H4 (cell line): ENCODE measurements at places on chromosomes 4 and X. TPM values are rescaled to one million over a fixed set of nuclear protein-coding genes. Genes with fewer than 3 reads are reported as not detected.

The FAT4 gene
- total RNA-seq, result 8.8 and 9.0 TPM in 2 replicates

DNA sequence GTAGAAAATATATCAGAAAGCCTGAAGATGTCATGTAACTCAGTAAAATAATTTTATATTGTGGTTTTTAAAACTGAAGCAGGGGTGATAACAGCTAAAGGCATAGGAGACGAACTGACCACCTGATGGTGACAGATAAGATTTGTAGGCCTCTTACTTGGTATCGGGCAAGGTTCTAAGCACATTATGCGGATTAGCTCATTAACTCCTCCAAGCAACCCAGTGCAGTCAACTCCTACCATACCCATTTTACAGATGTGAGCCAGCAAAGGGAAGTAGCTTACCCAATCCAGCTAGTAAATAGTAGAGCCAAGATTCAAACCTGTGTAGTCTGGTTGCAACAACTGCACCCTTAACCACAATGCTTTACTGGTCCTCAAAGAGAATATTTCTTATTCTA, 62.1 kb downstream of the CC2D2A start:
- DNase-seq, result no peak

- DNase-seq, result no peak
These were observed 140.7 kb upstream of the SMIM31 start for GRCh38 chr4:164613256-164613655.

DNA sequence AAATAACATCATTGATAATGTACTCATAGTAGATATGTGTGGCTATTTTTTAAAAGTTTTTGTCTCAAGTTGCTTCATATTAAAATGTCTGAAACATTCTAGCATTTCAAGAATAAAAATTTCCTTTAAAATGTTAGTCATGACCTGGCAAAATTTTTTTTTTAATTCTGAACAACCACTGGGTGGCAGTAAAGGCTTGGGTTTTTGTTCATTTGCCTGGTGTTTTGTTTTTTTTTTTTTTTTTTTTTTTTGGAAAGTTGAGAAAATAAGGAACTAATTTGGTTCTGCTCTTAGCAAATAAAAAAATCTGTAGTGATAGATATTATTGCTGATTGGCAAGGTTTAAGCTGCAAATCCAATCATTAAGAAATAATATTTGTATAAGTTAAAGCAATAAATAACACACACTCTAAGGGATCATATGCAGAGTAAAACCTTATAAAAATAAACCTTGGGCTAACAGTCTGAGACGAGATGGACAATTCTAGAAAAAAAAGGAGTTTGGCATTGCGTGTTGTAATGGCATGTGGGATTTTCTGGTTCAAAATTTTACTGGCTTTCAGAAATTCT, 81.4 kb downstream of the CEP44 start:
- DNase-seq, result no peak

- no peak for DNase-seq
These were observed 455.9 kb downstream of the AFF2 start for GRCh38 chrX:148956352-148956751.
